CD4-positive, alpha-beta T cell treated with Interleukin-4 for 1 hour (primary cell): ENCODE measurements at places on chromosomes 1 and 21.
A peak's percentile ranks its signal among the peaks of the same experiment; 100 is the strongest.

DNA sequence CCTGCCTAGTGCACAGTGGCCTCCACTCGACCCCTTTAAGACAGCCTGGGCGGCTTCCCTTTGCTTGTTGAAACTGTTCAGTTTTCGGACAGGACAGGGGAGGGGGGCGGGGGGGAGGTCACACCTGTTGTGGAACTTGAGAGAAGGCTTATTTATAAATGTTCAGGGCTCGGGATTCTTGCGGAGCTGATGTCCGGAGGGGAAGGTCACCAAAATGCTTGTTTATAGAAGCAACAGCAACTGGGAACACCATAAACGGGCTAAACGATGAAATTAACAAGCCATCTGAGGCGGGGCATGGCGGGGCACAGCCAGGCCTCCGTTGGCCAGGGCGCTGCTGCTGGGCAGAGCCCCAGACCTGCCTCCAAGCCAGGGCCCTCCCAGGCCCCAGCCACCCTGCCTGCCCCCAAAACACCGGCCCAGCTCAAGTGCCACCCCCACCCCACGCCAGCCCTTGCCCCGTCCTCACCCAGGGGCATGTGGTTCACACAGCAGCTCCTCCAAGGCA lies 59.8 kb upstream of the CASZ1 start:
- DNase-seq, result no peak

GRCh38 chr21:25298512-25299491 lies 308.5 kb downstream of the MRPL39 start:
- DNase-seq, result no peak

DNA sequence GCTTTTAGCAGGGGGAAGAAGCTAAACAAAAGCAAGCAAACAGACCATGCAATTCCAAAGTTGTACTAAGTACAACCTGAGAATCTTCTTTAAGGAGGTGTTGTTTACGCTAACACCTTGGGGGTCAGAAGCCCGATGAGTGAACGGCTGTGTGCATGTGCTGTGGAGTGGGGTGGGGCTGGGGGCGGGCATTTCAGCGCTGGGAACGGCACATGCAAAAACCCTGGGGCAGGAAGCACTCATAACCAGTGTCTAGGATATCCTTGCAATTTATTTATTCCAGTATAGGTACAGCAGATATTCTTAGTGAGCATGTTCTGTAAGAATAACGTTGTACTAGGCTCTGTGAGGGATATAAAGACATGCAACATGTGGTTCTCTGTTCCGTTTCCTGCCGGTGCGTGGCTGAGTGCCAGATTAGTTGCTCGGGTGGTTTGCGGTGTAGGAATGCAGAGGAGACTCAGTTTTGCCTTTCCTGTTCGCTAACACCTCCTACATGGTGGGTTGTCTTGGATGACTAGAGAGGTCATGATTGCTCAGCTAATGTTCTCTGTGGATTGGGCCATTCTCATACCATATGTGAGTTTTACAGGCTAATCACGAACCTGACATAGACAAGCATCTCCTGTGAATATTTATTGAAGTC lies 3.7 kb downstream of the FASLG start:
- DNase-seq, result peak; percentile 85

DNA sequence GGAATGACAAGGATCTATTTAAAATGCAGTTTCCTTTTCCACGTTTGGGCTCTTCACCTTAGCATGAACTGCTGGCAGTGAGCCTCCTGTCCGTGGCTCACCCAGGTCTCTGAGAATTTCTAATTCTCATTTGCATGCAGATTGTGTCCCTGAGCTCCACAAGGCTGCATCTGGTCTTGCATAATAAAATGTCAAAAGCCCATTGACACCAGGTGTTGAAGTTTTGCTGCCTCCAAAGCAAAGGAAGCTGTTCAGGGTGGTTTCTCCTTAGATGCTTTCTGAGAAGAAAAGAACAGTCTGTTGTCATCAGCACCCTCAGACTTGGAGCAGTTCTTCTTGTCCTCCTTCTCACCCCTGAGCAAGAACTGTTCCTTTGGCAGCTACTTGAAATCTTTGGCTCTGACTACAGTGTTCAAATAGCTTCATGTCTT lies 433.1 kb upstream of the KAZN start:
- DNase-seq, result no peak

DNA sequence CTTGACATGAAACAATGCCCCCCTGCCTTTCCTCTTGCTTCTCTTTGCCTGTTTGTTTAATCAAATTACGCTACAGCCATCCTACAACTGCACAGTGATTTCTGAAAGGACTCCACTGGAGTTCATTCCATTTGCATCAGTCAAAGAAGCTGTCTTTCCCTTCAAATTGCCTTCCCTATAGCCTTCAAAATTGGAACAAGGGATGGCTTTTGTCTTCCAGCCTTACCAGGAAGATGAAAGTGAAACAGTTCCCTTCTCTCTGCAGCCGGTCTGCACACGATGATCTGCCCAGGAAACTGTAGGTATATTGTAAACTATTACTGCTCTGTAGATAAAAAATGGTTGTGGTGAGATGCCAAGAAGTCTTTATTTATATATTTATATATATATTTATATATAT lies 65.6 kb upstream of the ETS2 start:
- no peak for DNase-seq

GRCh38 chr1:185556561-185556960 lies 177.6 kb upstream of the HMCN1 start:
- no peak for DNase-seq

- DNase-seq, result no peak
Observed at GRCh38 chr1:246722720-246723119, 1.5 kb upstream of the SCCPDH start.

- peak; percentile 85 for DNase-seq
Observed at GRCh38 chr21:33975548-33976081, 60.0 kb upstream of the ATP5PO start.

GRCh38 chr1:29478879-29479278 lies 242.6 kb downstream of the PTPRU start:
- DNase-seq, result no peak

DNA sequence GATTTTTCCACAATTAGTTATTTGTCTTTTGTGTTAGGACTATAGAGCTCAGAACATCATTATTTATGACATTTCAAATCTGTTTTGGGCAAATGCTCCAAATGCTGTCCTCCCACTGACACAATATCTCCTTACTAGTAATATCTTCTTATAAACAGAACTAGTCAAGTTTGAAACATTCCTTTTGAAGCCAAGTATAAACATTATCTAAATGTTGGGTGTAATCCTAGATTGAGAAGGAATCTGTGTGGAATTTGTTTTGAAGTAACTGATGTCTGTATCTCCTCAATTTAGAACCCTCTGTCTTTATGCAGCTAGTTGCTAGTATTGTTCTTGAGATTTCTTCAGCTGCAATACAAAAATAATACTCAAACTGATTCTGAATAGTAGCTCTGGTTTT lies 28.5 kb upstream of the PAXBP1 start:
- DNase-seq, result no peak
